ENCODE measurements at places on chromosomes 4 and X. TPM values are rescaled to one million over a fixed set of nuclear protein-coding genes. Genes with fewer than 3 reads are reported as not detected.

Gene LRIT3
- 0.51 TPM for total RNA-seq

Gene RPS6KA6
- total RNA-seq = 10.3 TPM

Gene MAGEA4
- total RNA-seq = not detected

Gene PNCK
- total RNA-seq = 0.92 TPM

Gene DDIT4L
- total RNA-seq = 32.6 TPM

Gene GAGE12F
- total RNA-seq = not detected

Gene NIPAL1
- 6.9 TPM for total RNA-seq

Gene TCEAL9
- 97.0 TPM for total RNA-seq

DNA sequence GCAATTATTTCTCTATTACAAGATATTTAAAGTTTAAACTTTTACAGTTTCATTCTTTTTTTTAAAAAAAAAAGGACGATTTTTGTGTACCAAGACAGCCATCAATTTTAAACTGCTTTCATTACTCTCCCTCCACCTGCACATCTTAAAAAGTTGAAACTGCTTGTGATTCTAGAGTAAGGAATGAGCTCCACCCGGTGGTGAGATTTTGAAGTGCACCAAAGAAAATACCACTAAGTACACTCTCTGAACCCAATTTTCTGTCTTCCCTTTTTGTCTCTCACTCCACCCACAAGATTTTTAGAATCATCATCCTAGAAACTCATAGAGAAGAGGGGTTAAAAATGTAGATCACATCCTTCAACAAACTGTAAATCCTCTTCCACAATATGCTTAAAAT lies 91.3 kb upstream of the WDR44 start:
- peak; percentile 83 for DNase-seq

DNA sequence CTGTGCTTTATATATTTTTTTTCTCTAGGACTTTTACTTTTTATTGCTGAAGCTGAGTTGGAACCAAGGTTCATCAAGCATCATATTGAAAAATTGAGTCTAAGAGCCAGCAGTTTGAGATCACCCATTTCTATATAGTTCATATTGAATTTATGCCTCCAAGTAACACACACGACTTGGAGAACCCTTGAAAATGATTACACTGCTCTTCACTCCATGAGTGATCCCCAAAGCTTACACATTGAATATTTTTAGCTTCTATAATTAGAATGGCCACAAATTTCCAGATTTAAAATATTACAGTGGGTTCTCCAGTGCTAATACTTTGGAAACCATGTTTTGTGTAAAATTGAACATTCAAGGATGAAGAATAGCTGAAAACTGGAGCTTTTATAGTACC lies 144.4 kb upstream of the SLC4A4 start:
- DNase-seq = no peak

DNA sequence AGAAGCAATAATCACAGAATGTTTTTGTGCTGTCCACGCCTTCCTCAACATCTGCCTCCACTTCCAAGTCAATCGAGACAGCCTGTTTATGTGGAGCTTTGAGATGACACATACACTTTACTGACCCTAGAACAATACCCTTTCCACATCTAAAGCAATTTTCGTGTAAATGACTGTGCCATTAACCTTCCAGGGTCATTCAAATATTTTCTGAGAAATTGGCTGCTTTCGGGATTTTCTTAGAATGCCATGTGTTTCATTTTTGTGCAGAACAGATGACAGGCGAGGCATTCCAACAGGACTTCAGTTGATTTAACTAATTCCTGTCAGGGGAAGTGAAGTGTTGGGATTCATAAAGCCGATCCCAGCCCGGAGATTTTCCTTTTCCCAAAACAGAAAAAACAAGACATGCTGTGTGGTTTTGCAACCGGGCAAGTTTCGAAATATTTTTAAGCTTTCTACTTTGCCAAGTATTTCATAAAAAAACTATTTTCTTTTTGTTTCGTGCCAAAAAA lies 73.9 kb downstream of the SORBS2 start:
- DNase-seq = no peak

DNA sequence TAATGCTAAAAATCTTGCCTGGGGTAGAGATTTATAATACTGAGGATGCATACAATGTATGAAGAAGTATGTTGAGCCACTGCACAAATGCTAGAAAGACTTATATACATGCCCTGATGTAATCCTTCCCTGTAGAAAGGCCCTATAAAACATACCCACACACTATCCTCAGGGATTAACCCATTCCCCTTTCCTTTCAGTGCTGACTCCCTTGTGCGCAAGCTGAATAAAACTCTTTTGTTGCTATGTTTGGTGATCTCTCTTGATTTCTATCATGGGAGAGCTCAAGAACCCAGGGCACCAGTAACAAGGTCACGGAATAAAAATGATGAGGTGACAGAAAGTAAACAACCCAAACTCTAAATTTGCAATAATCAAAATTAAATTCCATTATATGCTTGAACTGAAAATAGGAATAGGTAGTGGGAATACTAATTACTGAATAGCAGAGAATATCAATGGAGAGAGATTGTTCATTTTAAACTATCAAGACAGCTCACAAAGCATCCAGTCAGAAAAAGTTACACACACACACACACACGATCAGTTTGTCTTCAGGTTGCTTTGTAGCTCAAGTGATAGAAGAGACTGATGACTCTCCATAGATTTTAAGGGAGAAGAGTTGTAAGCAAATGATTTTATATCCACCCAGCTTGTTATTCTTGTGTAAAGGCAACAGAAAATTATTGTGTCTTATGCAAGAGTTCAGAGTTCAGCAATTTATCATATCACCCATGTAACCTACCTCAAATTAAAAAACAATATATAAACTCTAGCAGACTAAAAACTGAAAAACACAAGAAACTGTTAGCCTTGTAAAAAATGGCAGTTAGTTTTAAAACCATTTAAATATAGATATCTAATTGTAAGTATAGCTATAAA lies 14.8 kb downstream of the TIGD2 start:
- DNase-seq = no peak

- no peak for DNase-seq
These were observed 178.7 kb downstream of the FBXW7 start for GRCh38 chr4:152357206-152357605.

DNA sequence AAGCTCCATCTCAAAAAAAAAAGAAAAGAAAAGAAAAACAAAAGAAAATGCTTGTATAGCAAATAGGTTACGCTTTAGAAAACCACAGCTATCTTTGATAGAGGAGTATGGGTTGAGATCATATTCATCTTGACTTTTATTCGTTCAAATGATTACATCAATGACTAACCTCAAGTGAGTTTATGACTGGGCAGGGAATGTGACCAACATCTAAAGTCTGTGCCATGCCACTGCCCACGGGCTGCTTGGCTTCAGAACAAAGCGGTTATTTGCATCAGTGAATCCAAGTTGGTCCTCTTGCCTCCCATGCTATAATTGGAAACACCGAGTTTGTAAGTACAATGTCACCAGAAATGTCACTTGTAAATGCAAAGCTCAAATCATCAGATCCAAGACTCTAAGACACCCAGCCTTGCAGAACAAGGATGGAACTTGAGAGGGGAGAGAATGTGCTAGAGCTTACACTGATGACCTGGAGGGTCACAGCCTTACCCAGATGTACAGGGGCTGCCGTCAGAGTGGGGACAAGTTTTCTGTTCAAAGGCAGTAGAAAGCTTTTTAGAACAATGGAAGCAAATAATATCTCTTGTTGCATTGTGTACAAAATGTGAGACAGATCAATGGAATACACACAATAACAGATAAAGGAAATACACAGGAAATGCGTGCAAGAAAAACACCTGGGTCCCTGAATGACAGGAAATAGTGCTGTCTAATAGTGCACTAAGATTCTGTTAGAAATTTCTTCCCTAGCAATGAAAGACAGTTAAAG lies 8.4 kb upstream of the OPN1LW start:
- no peak for DNase-seq

GRCh38 chr4:171342646-171343045 lies 470.6 kb upstream of the GALNTL6 start:
- no peak for DNase-seq

- no peak for DNase-seq
These were observed 3.6 kb upstream of the AFP start for GRCh38 chr4:73432169-73433000.

DNA sequence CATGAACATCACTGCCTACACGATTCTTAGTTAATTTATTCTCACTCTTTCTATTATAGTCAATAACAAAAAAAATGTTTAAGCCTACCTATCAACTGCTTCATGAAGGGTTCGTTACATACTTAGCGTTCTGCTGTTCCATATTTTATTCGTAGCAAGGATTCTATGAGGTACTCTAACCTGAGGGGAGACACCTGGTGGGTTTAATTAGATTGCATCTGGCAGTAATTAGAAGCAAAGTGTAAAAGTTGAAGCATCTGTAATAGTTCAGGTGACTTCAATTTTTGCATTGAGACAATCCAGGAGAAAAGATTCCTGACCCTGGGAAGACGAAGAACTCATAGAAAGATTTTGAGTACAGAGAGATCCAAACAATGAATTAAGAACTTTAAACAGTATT lies 1655.8 kb upstream of the TENM3 start:
- no peak for DNase-seq

DNA sequence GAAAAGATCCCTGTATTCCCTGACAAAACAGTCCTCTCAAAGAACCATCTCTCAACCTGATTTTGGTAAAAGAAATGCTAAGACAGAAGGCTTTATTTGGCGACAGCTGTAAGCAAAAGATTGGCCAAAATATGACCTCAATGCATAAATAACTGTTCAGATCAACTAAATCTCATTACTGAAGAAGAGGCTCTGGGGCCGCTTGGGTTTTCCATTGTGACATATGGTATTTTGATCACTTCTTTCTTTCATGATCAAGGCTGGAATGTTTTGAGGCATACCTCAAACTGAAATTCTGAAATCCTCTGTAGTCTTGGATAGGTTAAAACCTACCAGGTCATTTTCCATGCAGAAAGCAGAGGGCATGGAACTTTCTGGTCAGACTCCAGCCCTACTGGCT lies 106.3 kb downstream of the C4orf51 start:
- no peak for DNase-seq

DNA sequence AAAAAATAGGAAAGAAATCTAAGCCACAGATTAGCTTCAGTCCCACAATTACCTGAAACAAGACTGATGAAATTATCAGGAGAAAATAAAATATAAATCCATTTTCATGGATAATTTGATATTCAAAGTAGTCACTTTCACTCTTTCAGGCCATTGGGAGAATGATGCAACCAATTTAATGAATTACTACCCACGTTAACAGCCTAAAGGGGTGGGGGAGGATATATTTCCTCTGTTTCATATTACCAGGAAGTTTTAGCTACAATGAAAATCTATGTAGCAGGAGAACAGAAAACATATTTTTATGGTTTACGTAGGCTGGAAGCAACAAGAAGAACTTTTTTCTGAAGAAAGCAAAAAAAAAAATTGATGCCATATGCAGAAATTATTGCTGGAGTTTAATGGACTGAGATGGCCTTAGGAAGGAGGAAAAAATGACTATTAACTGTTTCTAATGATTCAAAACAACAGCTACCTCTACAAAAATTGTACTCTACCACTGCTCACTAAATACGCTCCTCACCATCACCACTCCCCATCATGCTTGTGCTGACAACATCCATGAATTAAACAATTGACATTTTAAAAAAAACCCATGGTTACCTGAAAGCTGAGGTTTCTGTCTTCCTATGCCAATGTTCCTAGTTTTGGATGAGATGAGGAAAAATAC lies 100.9 kb downstream of the CXXC4 start:
- no peak for DNase-seq

DNA sequence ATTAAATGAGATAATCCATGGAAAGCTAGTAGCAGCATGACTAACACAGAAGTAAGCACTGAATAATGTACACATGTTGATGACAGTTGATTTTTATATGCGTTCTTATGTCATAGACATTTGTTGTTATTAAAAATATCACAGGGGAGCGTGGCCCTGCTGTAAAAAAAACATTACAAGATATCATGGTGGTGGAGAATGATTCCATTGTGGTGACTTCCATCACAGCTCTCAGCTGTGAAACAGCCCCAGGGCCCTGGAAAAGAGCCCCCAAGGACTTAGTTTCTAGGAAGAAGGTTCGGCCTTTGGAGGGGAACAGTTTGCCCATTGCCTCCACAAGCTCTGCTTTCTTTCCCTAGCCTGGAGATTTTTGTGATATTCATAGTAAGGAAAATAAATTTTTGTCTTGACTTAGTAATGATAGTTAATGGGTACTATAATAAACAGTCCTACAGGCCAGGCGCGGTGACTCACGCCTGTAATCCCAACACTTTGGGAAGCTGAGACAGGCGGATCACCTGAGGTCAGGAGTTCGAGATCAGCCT lies 49.9 kb downstream of the FAM114A1 start:
- no peak for DNase-seq

DNA sequence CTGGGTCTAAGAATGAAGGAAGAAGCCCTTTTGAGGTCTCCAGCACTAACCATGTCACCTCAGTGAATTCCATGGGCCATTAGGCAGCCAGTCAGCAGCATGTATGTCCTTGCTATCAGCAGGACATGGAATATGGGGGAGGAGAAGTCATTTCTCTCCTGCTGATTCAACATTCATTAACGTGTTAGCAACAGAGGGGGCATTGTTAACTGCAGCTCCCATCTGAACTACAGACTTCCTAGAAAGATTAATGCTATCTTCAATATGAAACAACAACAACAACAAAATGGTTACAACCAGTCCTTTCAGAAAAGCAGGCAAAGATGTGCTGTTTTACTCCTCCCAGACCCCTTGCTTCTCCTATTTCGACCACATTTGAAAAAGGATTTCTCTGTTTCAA lies 120.4 kb upstream of the SLC34A2 start:
- DNase-seq = no peak

GRCh38 chr4:186845137-186845842 lies 121.6 kb upstream of the FAT1 start:
- DNase-seq = no peak

GRCh38 chrX:41095908-41096307 lies 10.7 kb downstream of the USP9X start:
- no peak for DNase-seq

DNA sequence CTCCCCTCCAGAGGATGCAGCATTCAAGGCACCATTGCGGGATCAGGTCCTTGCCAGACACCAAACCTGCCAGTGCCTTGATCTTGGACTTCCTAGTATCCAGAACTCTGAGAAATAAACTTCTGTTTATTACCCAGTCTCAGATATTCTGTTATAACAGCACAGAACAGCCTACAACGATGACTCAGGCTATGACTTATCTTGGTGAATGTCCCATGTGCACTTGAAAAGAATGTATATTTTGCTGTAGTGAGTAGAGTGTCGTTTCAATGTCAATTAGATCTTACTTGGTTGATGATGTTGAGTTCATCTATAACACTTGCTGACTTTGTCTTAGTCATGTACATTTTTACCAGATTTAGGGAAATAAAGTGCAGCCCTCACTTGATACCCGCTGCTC lies 34.5 kb upstream of the PGRMC1 start:
- DNase-seq = no peak

DNA sequence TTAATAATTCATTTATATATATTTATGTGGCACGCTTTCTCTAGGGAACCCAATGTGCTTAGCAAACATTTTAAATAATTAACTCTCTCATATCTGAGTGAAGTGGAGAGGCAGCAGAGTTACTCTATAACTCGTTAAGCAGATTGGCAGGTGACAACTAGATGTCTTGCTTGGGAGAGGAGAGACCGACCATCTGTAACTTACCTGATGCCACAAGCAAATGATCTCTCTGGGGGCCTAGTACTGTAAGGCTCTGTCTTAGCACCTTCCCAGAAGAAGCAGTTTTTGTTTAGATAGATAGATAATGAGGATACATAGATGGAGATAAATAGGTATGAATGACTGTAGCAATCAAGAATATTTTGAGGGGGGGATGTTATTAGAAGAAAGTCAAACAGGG lies 11.9 kb upstream of the SEL1L3 start:
- DNase-seq = no peak
